ENCODE measurements at places on chromosomes 13 and 19. TPM values are rescaled to one million over a fixed set of nuclear protein-coding genes. Genes with fewer than 3 reads are reported as not detected.

Gene C5AR2
- total RNA-seq = not detected

Gene C1QTNF9
- not detected for total RNA-seq

Gene ONECUT3
- total RNA-seq = not detected

Gene TNNI3
- not detected for total RNA-seq

Gene TMEM221
- total RNA-seq = not detected

Gene ZNF414
- total RNA-seq = 25.6 TPM

Gene KLK15
- not detected for total RNA-seq

Gene CCDC70
- total RNA-seq = not detected

Gene SIAH3
- not detected for total RNA-seq

Gene RASAL3
- 110 TPM for total RNA-seq

Gene FUT6
- not detected for total RNA-seq

Gene LGI4
- total RNA-seq = 0.07 TPM

Gene LYPD3
- 4.1 TPM for total RNA-seq

Gene SUPT5H
- 186 TPM for total RNA-seq

Gene SIGLEC10
- total RNA-seq = 2.3 TPM

Gene CLEC17A
- total RNA-seq = not detected

Gene NKPD1
- total RNA-seq = 0.28 TPM

Gene MAMSTR
- total RNA-seq = 1.4 TPM

Gene SRRM5
- 0.37 TPM for total RNA-seq

Gene DIRAS1
- 0.16 TPM for total RNA-seq

Gene OR10H4
- total RNA-seq = not detected

Gene MADCAM1
- 0.19 TPM for total RNA-seq

Gene MVB12A
- 40.3 TPM for total RNA-seq

Gene SAE1
- 147 TPM for total RNA-seq

Gene LGALS4
- total RNA-seq = 1.7 TPM

Gene DNAJC15
- 16.6 TPM for total RNA-seq

Gene OR4F17
- not detected for total RNA-seq

Gene CYP2S1
- 1.0 TPM for total RNA-seq

Gene BICRA
- 11.9 TPM for total RNA-seq

Gene GCDH
- 71.6 TPM for total RNA-seq

Gene KASH5
- not detected for total RNA-seq

Gene ICAM4
- 0.71 TPM for total RNA-seq

Gene HRC
- total RNA-seq = not detected

Gene PRODH2
- total RNA-seq = not detected

Gene AMER2
- not detected for total RNA-seq

Gene CGB7
- total RNA-seq = not detected

Gene FXYD3
- total RNA-seq = not detected

Gene CEACAM18
- total RNA-seq = not detected

Gene C19orf81
- 0.98 TPM for total RNA-seq

Gene PCDH20
- not detected for total RNA-seq

Gene KLK12
- not detected for total RNA-seq

Gene FCAR
- not detected for total RNA-seq

Gene NLRP4
- not detected for total RNA-seq

Gene SMIM7
- total RNA-seq = 69.9 TPM

Gene APOE
- total RNA-seq = 1.1 TPM

Gene OR7A17
- not detected for total RNA-seq

Gene FXYD7
- total RNA-seq = not detected

Gene CEACAM4
- total RNA-seq = not detected

Gene DCT
- total RNA-seq = 0.05 TPM

Gene ZNF835
- 0.43 TPM for total RNA-seq

Measured in activated CD4-positive, alpha-beta T cell treated with anti-CD3 and anti-CD28 coated beads, Interleukin-2, amount 10 ng/mL, durations not matched to agents 24 days and 14 days (primary cell).